NCI-H146 (cell line): ENCODE measurements at places on chromosomes 1 and 21.

GRCh38 chr1:67274623-67275325 lies 32.9 kb upstream of the IL12RB2 start:
- no peak for DNase-seq

DNA sequence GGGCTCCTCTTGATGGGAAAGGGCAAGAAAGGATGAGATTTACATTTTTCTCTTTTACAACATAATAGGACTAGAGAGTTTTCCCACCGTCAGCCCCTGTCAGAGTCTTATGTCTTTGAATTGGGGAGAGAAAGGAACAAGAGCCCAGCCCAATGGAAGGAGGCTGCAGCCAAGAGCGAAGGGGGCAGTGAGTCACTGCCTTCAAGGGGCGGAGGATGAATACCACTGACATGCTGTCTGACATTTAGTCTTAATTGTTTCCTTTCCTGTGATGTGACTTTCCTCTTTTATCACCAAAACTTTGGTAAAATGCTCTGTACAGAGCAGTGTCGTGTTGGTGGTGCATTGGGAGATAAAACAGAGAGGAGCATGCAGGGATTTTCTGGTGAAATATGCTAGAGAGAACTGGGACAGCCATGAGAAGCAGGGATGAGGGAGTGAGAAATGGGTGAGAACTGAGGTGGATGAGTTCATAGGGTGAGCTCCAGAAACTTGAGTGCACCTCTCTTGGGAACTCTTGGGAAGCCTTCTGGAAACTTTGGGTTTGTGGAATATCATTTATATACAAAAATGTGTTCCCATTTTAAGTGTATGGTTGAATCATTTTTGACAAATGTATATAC lies 179.9 kb upstream of the FGGY start:
- DNase-seq: no peak

DNA sequence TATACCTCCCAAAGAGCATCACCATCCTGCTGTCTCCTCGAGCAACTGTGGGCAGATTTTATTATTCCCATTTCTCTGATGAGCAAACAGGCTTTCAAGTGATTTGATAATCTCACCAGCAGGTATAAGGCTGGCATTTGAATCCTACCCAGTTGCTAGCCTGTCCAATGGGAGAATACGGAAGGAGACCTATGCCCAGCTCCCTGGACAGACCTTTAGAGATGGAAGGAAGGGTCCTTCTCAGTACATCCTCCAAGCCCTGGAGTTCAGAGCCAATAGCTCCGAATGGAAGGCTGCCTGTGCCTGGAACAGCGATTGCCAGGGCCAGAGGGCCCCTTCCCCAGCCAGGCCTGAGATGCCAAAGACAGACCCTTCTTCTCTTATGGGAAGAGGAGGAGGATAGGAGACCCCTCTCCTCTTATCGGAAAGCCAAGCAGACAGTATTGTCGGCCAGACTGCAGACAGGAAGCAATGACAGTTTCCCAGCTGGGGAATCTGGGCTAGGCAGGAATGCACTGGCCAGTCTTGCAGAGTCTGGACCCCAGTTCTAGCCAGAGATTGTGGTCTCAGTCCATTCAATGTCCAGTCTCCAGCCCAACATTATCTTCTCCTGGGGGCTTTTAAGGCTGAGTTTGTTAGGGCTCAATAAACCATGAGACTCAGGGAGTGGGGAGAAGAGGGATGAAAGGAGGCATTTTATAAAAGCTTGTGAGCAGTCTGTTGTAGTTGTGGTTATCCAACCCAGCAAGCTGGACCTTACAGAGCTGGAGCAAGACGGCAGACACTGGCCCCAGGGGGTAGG lies 2.0 kb downstream of the IFFO2 start:
- no peak for DNase-seq

GRCh38 chr1:145719230-145720079 lies at the start of gene CD160:
TSS of gene CD160 (plus strand) at chr1:145719499. CDS start at chr1:145728328, 8,829 bp downstream.
- DNase-seq: no peak

- no peak for DNase-seq
These were observed 151.1 kb downstream of the LYPLAL1 start for GRCh38 chr1:219324629-219325367.

DNA sequence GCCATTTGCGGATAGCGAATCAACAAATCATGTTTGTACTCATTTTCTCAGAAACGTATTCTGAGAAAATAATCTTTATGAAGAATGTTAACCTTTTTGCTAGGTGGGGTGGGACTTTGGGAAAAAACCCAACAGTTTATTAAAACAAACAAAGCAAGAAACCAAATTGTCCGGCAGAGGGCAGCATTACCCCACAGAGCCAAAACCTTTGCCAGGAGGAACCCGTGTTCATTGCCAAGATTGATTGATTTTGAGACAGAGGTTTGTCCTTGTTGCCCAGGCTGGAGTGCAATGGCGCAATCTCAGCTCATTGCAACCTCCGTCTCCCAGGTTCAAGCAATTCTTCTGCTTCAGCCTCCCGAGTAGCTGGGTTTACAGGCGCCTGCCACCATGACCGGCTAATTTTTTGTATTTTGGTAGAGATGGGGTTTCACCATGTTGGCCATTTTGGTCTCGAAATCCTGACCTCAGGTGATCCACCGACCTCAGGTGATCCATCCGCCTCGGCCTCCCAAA lies 70.8 kb upstream of the RHOU start:
- DNase-seq: peak; percentile 62

DNA sequence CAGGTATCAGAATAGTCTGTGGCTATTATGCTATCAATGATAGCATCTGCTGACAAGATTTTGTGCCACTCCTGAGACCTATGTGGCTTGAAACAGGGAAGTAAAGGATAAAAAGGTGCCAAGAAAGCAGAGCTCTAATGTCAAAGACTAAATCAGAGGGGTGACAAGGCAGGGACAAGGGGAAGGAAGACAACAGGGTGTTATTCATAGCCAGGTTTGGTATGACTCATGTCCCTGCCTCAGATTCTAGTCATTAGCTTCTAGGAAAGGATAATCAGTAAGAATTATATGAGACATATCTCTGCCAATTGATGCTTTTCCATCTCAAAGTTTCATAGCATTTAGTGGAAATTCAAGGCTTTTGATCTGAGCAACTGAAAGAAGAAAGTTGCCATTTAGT lies 31.8 kb upstream of the PLD5 start:
- no peak for DNase-seq

- no peak for DNase-seq
These were observed 52.7 kb downstream of the PLPP3 start for GRCh38 chr1:56526571-56527174.
